ENCODE measurements at places on chromosomes 5 and 9. TPM values are rescaled to one million over a fixed set of nuclear protein-coding genes. Genes with fewer than 3 reads are reported as not detected.

GRCh38 chr5:113678924-113679575, 165.6 kb downstream of the YTHDC2 start:
- H3K4me1 ChIP-seq = peaks cover 10% of the 10 kb centered on the region
- no peaks in the 10 kb centered on the region for H3K36me3 ChIP-seq
- DNase-seq = no peak

- DNase-seq = no peak
- no peaks in the 10 kb centered on the region for H3K36me3 ChIP-seq
These were observed 19.3 kb upstream of the GZMK start for GRCh38 chr5:55004729-55005128.

GRCh38 chr5:137751869-137752491, 2.2 kb downstream of the HNRNPA0 start:
- peak overlapping the region; percentile 100 for H3K4me3 ChIP-seq
- peak overlapping the region; percentile 100 for H3K27ac ChIP-seq
- no peak for DNase-seq
- peaks cover 14% of the 10 kb centered on the region for H3K4me1 ChIP-seq
- peaks cover 2% of the 10 kb centered on the region for H3K27me3 ChIP-seq

GRCh38 chr9:119365291-119366027, 3.8 kb downstream of the BRINP1 start:
- no peaks in the 10 kb centered on the region for H3K36me3 ChIP-seq
- H3K4me1 ChIP-seq = peaks cover 30% of the 10 kb centered on the region
- no peak for DNase-seq
- no peak overlapping the region for H3K27ac ChIP-seq
- H3K4me3 ChIP-seq = peak overlapping the region; percentile 61

DNA sequence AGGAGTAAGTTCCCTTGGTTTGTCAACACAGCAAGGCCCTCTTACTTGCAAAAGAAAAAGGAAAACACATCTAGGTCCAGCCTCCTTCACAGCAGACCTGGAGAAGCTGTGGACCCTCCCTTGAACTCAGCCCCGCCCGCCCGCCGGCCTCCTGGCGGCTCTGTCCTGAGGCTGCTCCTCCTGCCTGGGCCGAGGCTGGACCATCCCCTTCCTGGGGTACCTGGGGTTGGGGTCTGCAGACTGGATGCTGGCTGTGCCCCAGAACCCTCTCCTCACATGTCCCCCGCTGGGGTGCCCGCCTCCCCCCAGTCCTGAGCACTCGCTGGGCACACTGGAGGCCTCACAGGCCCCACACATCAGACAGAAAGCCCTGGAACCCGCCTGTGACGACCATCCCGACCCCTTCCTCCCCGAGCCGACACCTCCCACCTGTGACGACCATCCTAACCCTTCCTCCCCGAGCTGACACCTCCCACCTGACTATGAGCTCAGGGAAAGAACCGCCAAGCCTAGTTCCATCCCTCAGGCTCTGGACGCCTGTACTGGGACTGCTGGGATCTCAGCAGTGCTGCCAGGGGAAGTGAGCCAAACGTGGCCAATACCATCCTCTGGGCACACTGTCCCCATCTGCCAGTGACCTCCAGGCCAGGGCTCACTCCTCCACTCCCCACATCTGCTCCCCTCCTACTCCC, 7.2 kb upstream of the TMEM210 start:
- no peak for DNase-seq
- no peak overlapping the region for H3K4me3 ChIP-seq
- H3K36me3 ChIP-seq = no peaks in the 10 kb centered on the region

- H3K36me3 ChIP-seq = no peaks in the 10 kb centered on the region
- no peaks in the 10 kb centered on the region for H3K4me1 ChIP-seq
- no peak for DNase-seq
- no peak overlapping the region for H3K4me3 ChIP-seq
These were observed 48.4 kb upstream of the SNAPC3 start for GRCh38 chr9:15374310-15374709.

Gene PCDHGC3
- total RNA-seq = 11.0 TPM

Gene PMPCA
- total RNA-seq = 72.1 TPM

Gene ORM1
- total RNA-seq = 1.6 TPM

Gene ATOX1
- 81.0 TPM for total RNA-seq

Gene IFNA13
- not detected for total RNA-seq

Gene DOCK2
- 0.82 TPM for total RNA-seq

Gene ANGPTL2
- total RNA-seq = 20.6 TPM

All from type B pancreatic cell (in vitro differentiated cells).